ENCODE measurements at places on chromosomes 11 and 22.

GRCh38 chr11:129855086-129855485, 39.4 kb downstream of the TMEM45B start:
- peaks cover 2% of the 10 kb centered on the region for H3K36me3 ChIP-seq
- DNase-seq = no peak
- peaks cover 23% of the 10 kb centered on the region for H3K4me1 ChIP-seq
- H3K27ac ChIP-seq = peak overlapping the region; percentile 71
- no peaks in the 10 kb centered on the region for H3K27me3 ChIP-seq

DNA sequence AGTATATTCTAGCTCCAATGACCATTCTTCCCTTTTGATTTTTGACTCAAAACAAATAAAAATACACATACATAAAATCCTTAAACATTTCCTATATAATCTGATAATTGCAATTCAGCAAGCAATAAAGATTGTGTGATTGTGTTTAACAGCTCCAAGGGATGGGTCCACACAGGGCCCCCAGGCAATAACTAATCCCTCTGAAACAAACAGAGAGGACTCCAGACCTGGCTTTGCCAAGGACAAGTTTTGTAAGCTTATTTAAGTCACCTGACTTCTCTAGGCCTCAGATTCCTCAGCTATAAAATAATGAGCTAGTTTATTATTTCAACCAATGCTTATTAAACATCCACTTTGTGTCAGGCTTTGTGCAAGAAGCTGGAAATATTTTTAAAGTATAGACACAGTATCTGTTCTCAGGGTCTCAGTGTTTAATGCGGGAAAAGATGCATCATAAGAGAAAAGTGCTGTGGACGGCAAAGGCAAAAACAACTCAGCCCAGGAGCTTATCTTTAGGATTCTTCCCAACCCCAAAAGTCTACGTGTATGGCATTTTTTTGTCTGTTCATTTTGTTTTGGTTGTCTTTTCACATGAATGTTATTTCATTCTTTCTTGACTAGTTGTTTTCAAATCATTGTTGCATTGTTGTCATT, 20.1 kb downstream of the FZD4 start:
- no peak overlapping the region for H3K4me3 ChIP-seq
- H3K27me3 ChIP-seq = no peaks in the 10 kb centered on the region
- H3K4me1 ChIP-seq = no peaks in the 10 kb centered on the region
- no peaks in the 10 kb centered on the region for H3K36me3 ChIP-seq
- no peak for DNase-seq

GRCh38 chr11:82939456-82939855, 37.9 kb downstream of the DDIAS start:
- H3K27ac ChIP-seq = no peak overlapping the region
- no peak for DNase-seq
- H3K27me3 ChIP-seq = no peaks in the 10 kb centered on the region
- H3K4me1 ChIP-seq = peaks cover 29% of the 10 kb centered on the region
- H3K4me3 ChIP-seq = no peak overlapping the region
- H3K36me3 ChIP-seq = peaks cover 19% of the 10 kb centered on the region

DNA sequence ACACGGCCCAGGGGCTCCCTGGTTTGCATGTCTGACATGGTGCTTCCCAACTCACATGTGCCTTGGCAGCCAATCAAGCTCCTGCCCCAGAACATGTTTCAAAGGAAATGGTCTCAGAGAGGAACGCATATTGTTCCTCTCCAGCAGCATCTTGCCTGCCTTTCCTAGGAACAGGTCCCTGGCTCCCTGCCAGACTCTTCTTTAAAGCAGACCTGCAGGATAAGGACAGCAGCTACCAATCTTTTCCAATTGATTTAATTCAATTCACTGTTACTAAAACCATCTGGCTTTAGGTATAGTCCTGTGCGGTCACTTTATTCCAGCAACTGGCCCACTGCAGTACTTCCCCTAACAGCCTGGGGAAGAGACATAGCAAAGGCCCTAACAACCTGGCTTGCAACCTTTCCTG, 79.9 kb downstream of the AMBRA1 start:
- H3K4me3 ChIP-seq = no peak overlapping the region
- H3K27me3 ChIP-seq = no peaks in the 10 kb centered on the region
- peaks cover 12% of the 10 kb centered on the region for H3K4me1 ChIP-seq
- H3K36me3 ChIP-seq = peaks cover 24% of the 10 kb centered on the region
- no peak for DNase-seq

DNA sequence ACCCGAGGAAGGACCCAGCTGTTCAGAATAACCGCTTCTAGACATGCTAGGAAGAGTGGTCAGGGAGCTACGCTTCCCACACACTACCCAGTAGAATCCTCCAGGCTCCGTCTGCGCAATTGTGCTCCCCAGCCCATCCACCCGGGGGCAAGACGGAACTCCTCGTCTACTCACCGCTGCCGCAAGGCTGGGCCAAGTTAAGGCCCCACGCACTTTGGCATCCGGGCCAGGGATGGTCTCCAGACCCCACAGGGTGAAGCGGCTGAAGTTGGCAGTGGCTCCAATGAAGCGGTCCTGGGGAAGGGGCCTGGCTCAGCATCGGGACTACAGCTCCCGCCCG, 757 bp downstream of the RNASEH2C start:
- H3K27ac ChIP-seq = peak overlapping the region; percentile 43
- peaks cover 44% of the 10 kb centered on the region for H3K4me1 ChIP-seq
- peaks cover 47% of the 10 kb centered on the region for H3K36me3 ChIP-seq

DNA sequence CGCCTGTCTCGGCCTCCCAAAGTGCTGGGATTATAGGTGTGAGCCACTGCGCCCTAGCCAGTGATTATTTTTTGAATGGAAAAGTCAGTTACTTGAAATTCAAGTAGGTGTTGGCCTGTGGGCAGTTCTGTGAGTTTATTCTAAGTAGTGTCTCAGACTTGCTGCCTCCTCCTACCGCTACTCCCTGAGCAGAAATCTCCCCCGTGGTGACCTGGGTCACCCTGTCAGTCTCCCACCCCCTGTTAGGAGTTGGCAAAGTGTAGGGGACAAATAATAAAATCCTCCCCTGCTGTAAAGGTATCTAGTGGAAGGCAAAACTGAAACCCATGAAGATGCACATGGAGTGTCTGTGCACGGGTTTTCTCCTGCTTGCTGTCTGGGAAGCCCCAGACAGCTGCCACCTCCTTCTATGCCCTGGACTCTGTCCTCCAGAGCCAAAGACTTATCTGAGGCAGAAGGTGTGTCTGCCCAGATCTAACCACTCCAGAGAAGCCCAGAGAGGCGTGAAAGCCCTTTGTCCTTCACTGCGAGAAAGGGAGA, 26.3 kb downstream of the SNAP29 start:
- H3K4me1 ChIP-seq = peaks cover 4% of the 10 kb centered on the region
- H3K27ac ChIP-seq = peak overlapping the region; percentile 51
- H3K27me3 ChIP-seq = no peaks in the 10 kb centered on the region

- no peak for DNase-seq
- no peak overlapping the region for H3K4me3 ChIP-seq
- no peak overlapping the region for H3K27ac ChIP-seq
- H3K36me3 ChIP-seq = no peaks in the 10 kb centered on the region
- peaks cover 7% of the 10 kb centered on the region for H3K27me3 ChIP-seq
Observed at GRCh38 chr11:1918436-1919315, 827 bp upstream of the TNNT3 start.

GRCh38 chr11:11445441-11446185, 92.6 kb upstream of the CSNK2A3 start:
- no peak for DNase-seq
- no peaks in the 10 kb centered on the region for H3K4me1 ChIP-seq
- H3K36me3 ChIP-seq = no peaks in the 10 kb centered on the region
- H3K4me3 ChIP-seq = no peak overlapping the region

DNA sequence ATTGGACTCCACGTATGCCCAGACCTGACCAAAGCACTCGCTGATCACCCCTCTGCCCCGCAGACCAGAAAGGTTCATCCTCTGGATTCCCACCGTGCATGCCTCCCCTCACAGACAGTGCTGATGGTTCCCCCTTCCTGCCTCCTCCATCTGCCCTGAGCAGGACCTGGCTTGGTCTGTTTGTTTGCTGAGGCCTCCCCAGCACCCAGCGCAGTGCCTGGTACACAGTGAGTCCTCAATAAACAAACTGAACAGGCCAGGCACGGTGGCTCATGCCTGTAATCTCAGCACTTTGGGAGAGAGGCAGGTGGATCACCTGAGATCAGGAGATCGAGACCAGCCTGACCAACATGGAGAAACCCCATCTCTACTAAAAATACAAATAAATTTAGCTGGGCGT, 23.7 kb upstream of the RPS3 start:
- peaks cover 5% of the 10 kb centered on the region for H3K4me1 ChIP-seq
- H3K4me3 ChIP-seq = no peak overlapping the region
- no peaks in the 10 kb centered on the region for H3K27me3 ChIP-seq

- H3K4me3 ChIP-seq = no peak overlapping the region
- no peak overlapping the region for H3K27ac ChIP-seq
Observed at GRCh38 chr22:50730941-50731661, 6.9 kb upstream of the ACR start.

GRCh38 chr11:43943931-43944751, 1.7 kb downstream of the C11orf96 start:
- peaks cover 31% of the 10 kb centered on the region for H3K27me3 ChIP-seq
- no peaks in the 10 kb centered on the region for H3K36me3 ChIP-seq
- H3K27ac ChIP-seq = no peak overlapping the region

GRCh38 chr11:68498321-68498720, 37.8 kb downstream of the PPP6R3 start:
- no peak overlapping the region for H3K27ac ChIP-seq
- H3K4me1 ChIP-seq = peaks cover 87% of the 10 kb centered on the region
- H3K36me3 ChIP-seq = no peaks in the 10 kb centered on the region
- no peak for DNase-seq

- no peak for DNase-seq
- H3K4me1 ChIP-seq = no peaks in the 10 kb centered on the region
- no peak overlapping the region for H3K4me3 ChIP-seq
- H3K27ac ChIP-seq = no peak overlapping the region
Observed at GRCh38 chr11:96367342-96367741, 22.4 kb downstream of the CCDC82 start.

GRCh38 chr22:45670981-45671782, 452 bp upstream of the ATXN10 start:
- H3K4me3 ChIP-seq = peak overlapping the region; percentile 89
- peaks cover 37% of the 10 kb centered on the region for H3K4me1 ChIP-seq
- H3K27me3 ChIP-seq = peaks cover 6% of the 10 kb centered on the region
- DNase-seq = no peak
- peak overlapping the region; percentile 90 for H3K27ac ChIP-seq

GRCh38 chr22:29152045-29152953, 53.4 kb upstream of the EMID1 start:
- H3K4me1 ChIP-seq = peaks cover 5% of the 10 kb centered on the region
- H3K36me3 ChIP-seq = no peaks in the 10 kb centered on the region
- H3K27me3 ChIP-seq = peaks cover 21% of the 10 kb centered on the region
- DNase-seq = no peak
- H3K27ac ChIP-seq = no peak overlapping the region
- H3K4me3 ChIP-seq = no peak overlapping the region

DNA sequence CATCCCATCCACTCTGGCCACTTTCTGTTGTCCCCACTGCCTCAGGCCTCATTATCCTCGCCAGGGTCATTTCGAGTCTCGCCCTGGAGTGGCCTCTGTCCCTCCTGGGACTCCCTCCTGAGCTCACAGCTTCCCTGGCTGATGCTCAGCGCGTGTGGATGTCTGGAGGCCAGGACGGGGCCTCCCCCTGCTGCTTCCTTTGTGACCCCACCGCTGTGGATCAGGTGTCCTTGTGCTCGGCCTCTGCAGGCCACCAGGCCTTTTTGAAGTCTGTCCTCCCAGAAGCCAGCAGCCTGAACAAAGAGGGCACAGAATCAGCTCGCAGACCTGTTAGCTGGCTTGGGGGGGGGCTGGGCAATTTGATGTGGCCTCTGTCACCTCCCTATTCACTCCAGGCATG, 13.5 kb downstream of the CBX6 start:
- H3K4me3 ChIP-seq = no peak overlapping the region
- peaks cover 3% of the 10 kb centered on the region for H3K4me1 ChIP-seq
- H3K27ac ChIP-seq = no peak overlapping the region
- H3K27me3 ChIP-seq = no peaks in the 10 kb centered on the region
- no peaks in the 10 kb centered on the region for H3K36me3 ChIP-seq
- no peak for DNase-seq

DNA sequence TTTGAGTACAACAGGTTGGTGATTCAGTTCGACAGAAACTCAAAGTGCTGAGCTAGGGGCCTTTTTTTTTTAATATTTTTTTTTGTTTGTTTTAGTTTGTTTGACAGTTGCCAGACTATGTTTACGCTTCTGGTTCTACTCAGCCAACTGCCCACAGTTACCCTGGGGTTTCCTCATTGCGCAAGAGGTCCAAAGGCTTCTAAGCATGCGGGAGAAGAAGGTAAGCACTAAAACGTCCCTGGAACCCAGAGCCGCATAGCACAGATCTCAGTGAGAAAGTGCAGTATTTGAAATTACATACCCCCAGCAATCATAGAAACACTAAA, 649 bp downstream of the PRRG4 start:
- H3K4me3 ChIP-seq = peak overlapping the region; percentile 61
- H3K36me3 ChIP-seq = no peaks in the 10 kb centered on the region
- no peak for DNase-seq
- H3K27ac ChIP-seq = no peak overlapping the region
- peaks cover 23% of the 10 kb centered on the region for H3K27me3 ChIP-seq

- no peak overlapping the region for H3K27ac ChIP-seq
- no peak for DNase-seq
- no peaks in the 10 kb centered on the region for H3K36me3 ChIP-seq
- H3K27me3 ChIP-seq = no peaks in the 10 kb centered on the region
- no peak overlapping the region for H3K4me3 ChIP-seq
- no peaks in the 10 kb centered on the region for H3K4me1 ChIP-seq
Observed at GRCh38 chr11:99177446-99177845, 156.7 kb downstream of the CNTN5 start.

DNA sequence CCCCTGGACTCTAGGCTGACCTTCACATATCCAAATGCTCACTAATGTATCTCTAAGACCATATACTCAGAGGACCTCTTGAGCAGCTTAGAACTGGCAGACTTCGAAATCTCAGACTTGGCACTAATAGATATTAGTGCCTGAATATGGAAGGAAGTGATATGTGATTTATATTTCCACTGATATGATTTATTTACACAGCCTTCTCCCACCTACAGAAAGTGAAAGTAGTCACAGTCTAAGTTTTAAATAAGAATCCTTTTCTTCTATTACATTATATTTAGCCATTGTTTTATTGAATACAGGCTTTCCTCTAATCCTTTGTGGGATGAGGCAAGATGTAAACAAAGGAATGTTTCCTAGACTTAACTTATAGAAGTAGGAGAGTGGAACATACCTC, 6.7 kb upstream of the NAV2 start:
- DNase-seq = no peak
- no peaks in the 10 kb centered on the region for H3K36me3 ChIP-seq
- peak overlapping the region; percentile 16 for H3K27ac ChIP-seq
- no peaks in the 10 kb centered on the region for H3K4me1 ChIP-seq
- H3K27me3 ChIP-seq = peaks cover 10% of the 10 kb centered on the region

- DNase-seq = no peak
- H3K27ac ChIP-seq = peak overlapping the region; percentile 28
- H3K27me3 ChIP-seq = no peaks in the 10 kb centered on the region
Observed at GRCh38 chr11:130243816-130244215, 70.9 kb downstream of the ZBTB44 start.

GRCh38 chr11:76207642-76208401, 1.5 kb upstream of the WNT11 start:
- peak overlapping the region; percentile 86 for H3K4me3 ChIP-seq
- peak; percentile 80 for DNase-seq
- peaks cover 44% of the 10 kb centered on the region for H3K4me1 ChIP-seq
- peaks cover 33% of the 10 kb centered on the region for H3K27me3 ChIP-seq
- H3K36me3 ChIP-seq = no peaks in the 10 kb centered on the region
- no peak overlapping the region for H3K27ac ChIP-seq
